ENCODE measurements at places on chromosomes 12 and 14.
A peak's percentile ranks its signal among the peaks of the same experiment; 100 is the strongest.

- no peak for DNase-seq
Observed at GRCh38 chr12:16175840-16176239, 101.6 kb downstream of the SLC15A5 start.

- no peak for DNase-seq
Observed at GRCh38 chr14:73787486-73788316, 63.9 kb upstream of the PTGR2 start.

DNA sequence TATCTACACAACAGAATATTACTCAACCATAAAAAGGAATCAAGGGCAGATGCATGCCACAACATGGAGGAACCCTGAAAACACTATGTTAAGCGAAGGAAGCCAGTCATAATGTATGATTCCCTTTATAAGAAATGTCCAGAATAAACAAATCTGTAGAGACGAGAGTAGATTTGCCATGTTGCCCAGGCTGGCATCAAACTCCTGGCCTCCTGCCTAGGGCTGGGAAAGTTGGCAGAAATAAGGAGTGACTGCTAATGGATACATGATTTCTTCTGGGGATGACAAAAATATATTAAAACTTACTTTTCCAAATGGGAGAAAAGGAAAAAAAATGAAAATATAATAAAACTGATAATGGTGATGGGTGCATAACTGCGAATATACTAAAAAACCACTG is 10.9 kb downstream of the CLIP1 start:
- no peak for DNase-seq

- DNase-seq, result no peak
Observed at GRCh38 chr12:68414988-68415387, 82.8 kb upstream of the MDM1 start.

- DNase-seq, result no peak
Observed at GRCh38 chr14:103974575-103974974, 32.2 kb upstream of the RD3L start.

GRCh38 chr12:38961683-38962082 is 56.3 kb upstream of the CPNE8 start:
- no peak for DNase-seq

DNA sequence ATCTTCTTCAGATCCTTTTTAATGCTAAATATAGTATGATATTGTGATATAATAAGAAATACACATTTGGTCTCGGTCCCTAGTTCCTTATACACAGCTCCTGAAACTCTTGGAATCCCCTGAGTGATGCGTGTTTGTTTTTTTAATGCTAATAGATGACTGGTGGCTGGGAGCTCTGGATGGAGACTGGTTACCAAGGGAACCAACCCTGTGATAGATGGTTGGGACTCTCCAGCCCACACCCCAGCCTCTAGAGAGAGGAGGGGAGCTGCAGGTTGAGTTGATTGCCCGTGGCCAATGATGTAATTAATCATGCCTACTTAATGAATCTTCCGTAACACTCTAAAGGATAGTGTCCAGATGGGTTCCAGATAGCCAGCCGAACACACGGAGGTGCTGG is 140.6 kb downstream of the FBXL14 start:
- DNase-seq, result no peak

DNA sequence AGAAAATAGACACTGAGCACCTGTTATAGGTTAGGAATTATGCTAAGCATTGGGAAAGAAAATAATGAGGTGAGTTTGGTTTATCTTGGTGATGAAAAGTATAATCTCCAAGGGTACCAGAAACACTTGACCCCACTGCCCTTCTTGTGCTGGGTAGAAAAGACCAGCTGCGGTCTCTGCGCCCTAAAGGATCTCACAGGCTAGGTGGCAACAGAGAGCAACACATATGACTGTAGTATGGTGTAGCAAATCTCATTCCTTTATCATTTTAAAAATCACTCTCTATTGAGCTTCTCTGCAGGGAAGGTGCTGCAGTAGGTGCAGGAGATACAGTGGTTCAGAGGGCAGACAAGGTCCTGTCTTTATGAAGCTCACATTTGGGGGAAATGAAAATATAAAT is 26.1 kb downstream of the NRXN3 start:
- no peak for DNase-seq

DNA sequence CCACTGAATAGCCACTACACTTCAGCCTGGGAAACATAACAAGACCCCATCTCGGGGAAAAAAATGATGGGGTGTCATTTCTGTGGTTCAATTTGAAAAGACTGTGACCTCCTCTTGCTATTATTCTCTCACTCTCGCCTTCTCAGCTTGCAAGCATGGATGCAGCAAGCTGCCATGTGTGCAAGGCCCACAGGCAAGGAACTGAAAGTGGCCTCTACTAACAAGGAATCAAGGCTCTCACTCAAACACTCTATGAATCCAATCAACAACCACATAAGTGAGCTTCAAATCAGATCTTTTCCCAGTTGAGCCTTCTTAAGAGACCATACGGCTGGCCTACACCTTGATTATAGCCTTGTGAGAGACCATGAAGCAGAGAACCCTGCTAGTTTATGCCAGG is 17.9 kb upstream of the DHRS7 start:
- DNase-seq, result no peak

- peak; percentile 68 for DNase-seq
Observed at GRCh38 chr14:23379366-23380196, 2.7 kb downstream of the CMTM5 start.

GRCh38 chr14:31465111-31465510 is 7.8 kb upstream of the DTD2 start:
- no peak for DNase-seq

DNA sequence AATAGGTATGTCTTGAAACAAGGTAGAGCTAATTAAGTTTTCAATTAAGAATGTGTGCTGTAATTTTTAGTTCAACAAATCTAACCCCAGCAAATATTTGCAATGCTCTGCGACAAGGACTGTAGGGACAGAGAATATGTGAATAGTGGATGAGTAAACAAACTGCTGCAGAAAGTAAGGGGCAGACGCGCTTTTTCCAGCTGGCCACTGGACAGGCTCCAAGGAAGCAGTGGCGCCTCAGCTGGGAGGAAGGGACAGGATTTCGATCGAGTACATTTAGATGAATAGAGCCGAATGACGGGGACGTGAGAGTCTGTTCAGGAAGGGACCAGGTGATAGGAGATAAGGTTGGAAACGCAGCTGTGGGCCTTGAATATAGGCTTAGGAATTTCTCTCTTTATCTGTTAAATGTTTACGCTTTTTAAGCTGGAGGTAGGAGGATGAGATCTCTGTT is 69.3 kb downstream of the ELK3 start:
- DNase-seq, result no peak

- DNase-seq, result no peak
Observed at GRCh38 chr14:56657604-56658003, 78.0 kb downstream of the TMEM260 start.

GRCh38 chr14:86050072-86050683 is 520.2 kb downstream of the FLRT2 start:
- DNase-seq, result no peak

- DNase-seq, result peak; percentile 60
Observed at GRCh38 chr12:42698213-42698612, 108.7 kb upstream of the PRICKLE1 start.

DNA sequence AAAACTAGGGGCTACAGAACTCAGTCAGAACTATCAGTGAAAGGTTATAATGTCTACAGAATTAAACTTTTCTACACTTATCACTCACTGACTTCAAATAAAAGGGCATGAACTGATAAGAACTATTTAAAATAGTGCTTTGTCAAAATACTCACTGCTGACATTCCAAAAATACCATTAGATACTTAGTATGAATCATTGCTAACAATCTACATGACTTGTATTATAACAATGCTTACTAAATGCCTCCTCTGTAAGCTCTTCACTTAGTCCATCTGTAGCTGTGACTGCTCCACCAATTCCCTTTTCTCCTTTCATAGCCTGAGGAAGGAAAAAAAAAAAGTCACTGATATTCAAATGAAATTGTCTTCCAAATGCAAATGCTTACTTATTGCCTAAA is 17.0 kb downstream of the NFYB start:
- peak; percentile 35 for DNase-seq

DNA sequence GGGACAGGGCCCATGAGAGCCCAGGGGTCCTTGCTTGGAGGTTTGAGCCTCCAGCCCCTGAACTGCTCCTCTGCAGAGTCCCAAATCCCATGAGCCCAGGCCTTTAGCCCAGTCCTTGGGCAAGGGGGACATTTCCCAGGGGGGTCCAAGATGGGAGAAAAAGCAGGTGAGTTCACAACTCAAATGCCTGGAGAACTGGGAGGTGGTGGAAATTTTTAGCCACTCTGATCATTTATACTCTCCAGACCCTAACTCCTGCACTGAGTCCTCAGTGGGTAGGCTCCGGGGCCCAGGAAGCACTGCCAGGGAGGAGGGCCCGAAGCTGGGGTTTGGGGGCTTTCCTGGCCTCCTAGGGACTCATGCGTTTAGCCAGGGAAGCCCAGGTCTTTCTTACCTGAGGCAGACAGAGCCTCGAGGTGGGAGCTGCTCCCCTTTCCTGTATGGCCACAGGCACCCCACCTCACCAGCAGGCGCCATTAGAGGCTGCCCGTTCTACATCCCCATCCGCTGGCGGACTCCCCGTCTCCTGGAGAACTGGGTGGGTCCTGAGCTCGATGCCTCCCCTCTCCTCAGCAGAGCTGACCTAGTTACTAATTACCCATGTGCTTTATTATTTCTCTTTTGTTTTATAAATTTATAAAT is 998 bp downstream of the HNF1A start:
- no peak for DNase-seq

- no peak for DNase-seq
Observed at GRCh38 chr12:114967151-114967550, 283.2 kb upstream of the TBX3 start.

- DNase-seq, result no peak
Observed at GRCh38 chr14:104442107-104442551, 137.4 kb upstream of the C14orf180 start.

DNA sequence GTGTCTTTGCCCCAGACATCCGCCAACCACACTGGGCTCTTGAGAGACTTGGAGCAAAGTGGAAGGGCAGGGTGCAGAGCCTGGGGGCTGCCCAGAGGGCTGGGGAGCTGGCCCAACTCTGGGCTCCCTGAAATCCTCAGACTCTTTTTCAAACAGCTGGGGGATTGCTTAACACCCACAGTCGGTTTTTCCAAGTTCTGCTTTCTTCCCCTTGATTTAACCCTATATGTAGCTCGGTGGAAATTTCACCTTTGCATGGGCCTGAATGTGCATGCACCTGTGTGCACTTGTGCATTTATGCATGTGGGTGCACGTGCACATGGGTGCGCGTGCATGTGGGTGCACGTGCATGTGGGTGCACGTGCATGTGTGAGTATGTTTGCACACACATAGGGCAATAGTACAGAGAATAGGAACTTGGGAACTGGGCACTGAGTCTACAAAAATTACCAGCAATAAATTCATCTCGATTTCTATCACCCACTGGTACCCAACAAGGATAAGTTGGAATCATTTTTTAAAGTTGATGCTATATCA is 52.3 kb upstream of the RFLNA start:
- no peak for DNase-seq

GRCh38 chr12:122867691-122868461 is 28.0 kb downstream of the VPS37B start:
- peak; percentile 79 for DNase-seq

- no peak for DNase-seq
Observed at GRCh38 chr14:60622917-60623257, 26.4 kb downstream of the SIX1 start.

DNA sequence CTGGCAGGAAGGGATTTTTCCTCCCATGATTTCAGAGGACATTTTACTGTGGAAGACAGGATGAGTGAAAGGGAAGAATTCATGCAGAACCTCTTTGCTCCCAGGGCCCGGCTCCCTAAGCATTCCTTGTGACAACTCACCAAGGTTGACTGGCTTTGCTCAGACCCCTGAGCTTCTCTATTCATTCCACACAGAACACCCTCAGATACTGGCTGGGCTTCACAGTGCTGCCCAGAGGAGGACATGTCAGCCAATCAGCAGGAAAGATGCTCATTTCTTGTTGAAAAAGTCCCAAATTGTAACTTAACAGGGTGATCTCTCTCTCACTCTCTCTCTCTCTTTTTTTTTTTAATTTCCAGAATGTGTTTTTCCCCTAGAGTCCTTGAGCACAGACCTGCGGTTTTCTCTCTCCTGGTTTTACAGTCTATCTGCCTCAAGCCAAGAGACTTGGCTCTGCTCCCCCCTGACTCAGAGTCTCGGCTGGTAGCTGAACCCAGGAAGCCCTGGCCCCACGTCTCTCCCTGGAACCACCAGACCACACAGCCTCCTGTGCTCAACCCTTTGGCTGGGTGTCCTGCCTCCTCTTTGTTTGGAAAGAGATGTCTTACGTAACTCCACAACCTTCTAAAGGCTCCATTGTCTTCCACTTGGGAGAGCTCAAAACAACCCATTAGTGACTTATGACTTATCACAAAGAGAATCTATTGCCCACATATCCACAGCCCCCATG is 43.9 kb downstream of the SSPN start:
- DNase-seq, result peak; percentile 11

DNA sequence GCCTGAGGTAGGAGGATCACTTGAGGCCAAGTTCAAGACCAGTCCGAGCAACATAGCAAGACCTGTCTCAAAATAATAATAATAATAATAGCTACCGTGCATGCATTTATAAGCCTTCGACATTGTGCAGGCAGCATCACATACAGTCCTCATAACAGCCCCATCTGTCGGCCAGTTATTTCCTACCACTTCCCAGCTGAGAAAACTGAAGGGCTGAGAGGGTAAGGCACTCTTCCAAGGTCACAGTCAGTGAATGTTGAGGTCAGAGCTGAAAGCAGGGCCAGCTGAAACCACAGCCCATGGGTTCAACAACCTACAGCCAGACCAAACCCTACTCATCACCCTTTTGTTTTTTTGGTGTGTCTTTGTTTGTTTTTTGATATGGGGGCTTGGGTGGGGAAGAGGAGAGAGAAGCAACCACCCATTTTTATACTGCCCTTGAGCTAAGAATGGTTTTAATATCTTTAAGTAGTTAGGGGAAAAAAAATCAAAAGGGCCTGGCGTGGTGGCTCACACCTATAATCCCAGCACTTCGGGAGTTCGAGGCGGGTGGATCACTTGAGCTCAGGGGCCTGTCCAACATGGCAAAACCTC is 16.8 kb upstream of the ITPK1 start:
- no peak for DNase-seq

- peak; percentile 38 for DNase-seq
Observed at GRCh38 chr12:46267825-46268582, 839 bp downstream of the SLC38A1 start.

- DNase-seq, result no peak
Observed at GRCh38 chr14:34262127-34262910, 199.7 kb downstream of the SPTSSA start.

DNA sequence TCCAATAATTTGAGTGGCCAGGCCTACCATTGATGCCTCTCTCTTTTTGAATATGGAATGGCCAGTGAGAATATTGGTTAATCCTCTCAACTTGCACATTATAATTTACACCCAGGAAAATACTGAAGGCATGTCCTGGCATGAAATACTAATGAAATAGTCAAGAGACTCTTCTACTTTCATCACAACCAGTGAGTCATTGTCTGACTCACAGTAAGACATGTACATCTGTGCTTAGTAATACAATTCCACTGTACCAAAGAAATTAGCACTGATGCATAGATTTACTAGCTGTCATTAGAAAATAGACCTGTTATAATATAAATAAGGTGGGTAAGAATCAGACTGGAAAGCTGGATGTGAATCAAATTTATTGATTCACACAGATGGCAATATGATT is 31.6 kb downstream of the KCNC2 start:
- peak; percentile 82 for DNase-seq

- DNase-seq, result peak; percentile 34
Observed at GRCh38 chr14:100439781-100440180, 116.6 kb downstream of the SLC25A47 start.

GRCh38 chr12:114547636-114548035 is 136.3 kb downstream of the TBX3 start:
- DNase-seq, result no peak

- DNase-seq, result peak; percentile 49
Observed at GRCh38 chr14:31059152-31059924, 33.2 kb upstream of the STRN3 start.
